Mammary microvascular endothelial cell (primary cell): ENCODE measurements at places on chromosomes 1 and 21. TPM values are rescaled to one million over a fixed set of nuclear protein-coding genes. Genes with fewer than 3 reads are reported as not detected.

The RAB13 gene
- total RNA-seq = 38.6 and 39.7 TPM in 2 replicates

The AMPD1 gene
- total RNA-seq = not detected in 2 replicates

The CRABP2 gene
- 0.13 and 0.15 TPM in 2 replicates for total RNA-seq

The PEX14 gene
- total RNA-seq = 20.8 and 21.0 TPM in 2 replicates

The ANGPTL3 gene
- total RNA-seq = not detected in 2 replicates

The PADI2 gene
- 0.05 and 0.13 TPM in 2 replicates for total RNA-seq

The PDC gene
- total RNA-seq = not detected in 2 replicates

The ZNF695 gene
- 2.0 and 4.4 TPM in 2 replicates for total RNA-seq

The SV2A gene
- total RNA-seq = 0.93 and 1.2 TPM in 2 replicates

The ACTL8 gene
- not detected in 2 replicates for total RNA-seq

The ADGRL4 gene
- total RNA-seq = 166 and 170 TPM in 2 replicates

The S100A12 gene
- total RNA-seq = not detected in 2 replicates

The IL10RB gene
- 30.0 and 39.6 TPM in 2 replicates for total RNA-seq

The GABRD gene
- total RNA-seq = 0.07 and 0.15 TPM in 2 replicates

The DPT gene
- not detected in 2 replicates for total RNA-seq

The GRIK3 gene
- total RNA-seq = not detected in 2 replicates

The TNNT2 gene
- not detected in 2 replicates for total RNA-seq

The MDM4 gene
- 7.7 and 8.1 TPM in 2 replicates for total RNA-seq

The CELA2A gene
- not detected in 2 replicates for total RNA-seq

The LCE1B gene
- total RNA-seq = not detected in 2 replicates

The LRRN2 gene
- total RNA-seq = 0.05 and 0.07 TPM in 2 replicates

The PRAMEF1 gene
- not detected in 2 replicates for total RNA-seq

The CYP4Z1 gene
- not detected in 2 replicates for total RNA-seq

The RASAL2 gene
- 12.3 and 15.3 TPM in 2 replicates for total RNA-seq

The PRKACB gene
- total RNA-seq = 61.9 and 62.6 TPM in 2 replicates

The AUNIP gene
- 2.5 and 4.2 TPM in 2 replicates for total RNA-seq

The FCER1A gene
- not detected in 2 replicates for total RNA-seq

The CFHR2 gene
- total RNA-seq = not detected in 2 replicates

The VHLL gene
- total RNA-seq = not detected in 2 replicates

The PGLYRP4 gene
- total RNA-seq = not detected in 2 replicates

The TNFAIP8L2 gene
- total RNA-seq = 1.1 and 1.2 TPM in 2 replicates

The UBXN10 gene
- total RNA-seq = 0.07 and 0.39 TPM in 2 replicates

The WDR3 gene
- total RNA-seq = 19.8 and 20.4 TPM in 2 replicates

The LAMC2 gene
- 20.5 and 20.6 TPM in 2 replicates for total RNA-seq

The CCNL2 gene
- total RNA-seq = 40.4 and 46.4 TPM in 2 replicates

The TRIM67 gene
- total RNA-seq = not detected in 2 replicates

The TCHH gene
- total RNA-seq = not detected in 2 replicates

The PODN gene
- total RNA-seq = not detected in 2 replicates
